Eye (tissue), 1 donor: ENCODE measurements at places on chromosomes 16 and 17.

DNA sequence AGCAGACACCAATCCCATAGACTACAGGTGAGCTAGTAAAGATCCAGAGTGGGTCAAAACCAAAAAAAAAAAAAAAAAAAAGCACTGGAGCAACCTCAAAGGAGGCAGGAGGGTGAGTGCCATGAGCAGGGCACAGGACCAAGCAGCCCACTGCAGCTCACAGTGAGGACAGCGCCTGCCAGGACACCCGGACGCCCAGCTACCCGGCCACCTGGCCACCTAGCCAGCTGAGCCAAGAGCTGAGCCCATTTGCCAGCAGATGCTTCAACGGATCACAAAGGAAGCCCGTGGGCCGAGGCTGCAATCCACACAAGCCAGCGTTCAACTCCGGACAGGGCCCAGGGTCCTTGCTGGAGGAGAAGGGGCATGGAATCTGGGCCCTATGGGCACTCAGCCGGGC lies 15.1 kb downstream of the AXIN1 start:
- no peak for DNase-seq

DNA sequence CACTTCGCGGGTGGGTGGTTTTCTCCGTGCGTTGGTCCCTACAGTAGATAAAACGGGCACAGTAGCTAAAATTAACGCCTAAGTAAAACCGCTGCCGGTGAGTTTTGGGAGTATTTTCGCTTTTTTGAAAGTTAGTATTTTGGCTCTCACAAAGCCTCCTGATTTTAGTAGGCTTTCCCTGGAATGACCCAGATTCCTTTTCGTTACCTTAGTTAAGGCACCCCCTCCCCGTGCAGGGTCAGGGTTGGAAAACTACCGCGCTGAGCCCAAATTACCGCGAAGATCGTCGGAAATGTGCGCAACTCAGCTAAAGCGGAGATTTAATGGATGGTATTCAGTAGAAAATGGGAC lies 28.3 kb upstream of the ST6GALNAC1 start:
- no peak for DNase-seq

DNA sequence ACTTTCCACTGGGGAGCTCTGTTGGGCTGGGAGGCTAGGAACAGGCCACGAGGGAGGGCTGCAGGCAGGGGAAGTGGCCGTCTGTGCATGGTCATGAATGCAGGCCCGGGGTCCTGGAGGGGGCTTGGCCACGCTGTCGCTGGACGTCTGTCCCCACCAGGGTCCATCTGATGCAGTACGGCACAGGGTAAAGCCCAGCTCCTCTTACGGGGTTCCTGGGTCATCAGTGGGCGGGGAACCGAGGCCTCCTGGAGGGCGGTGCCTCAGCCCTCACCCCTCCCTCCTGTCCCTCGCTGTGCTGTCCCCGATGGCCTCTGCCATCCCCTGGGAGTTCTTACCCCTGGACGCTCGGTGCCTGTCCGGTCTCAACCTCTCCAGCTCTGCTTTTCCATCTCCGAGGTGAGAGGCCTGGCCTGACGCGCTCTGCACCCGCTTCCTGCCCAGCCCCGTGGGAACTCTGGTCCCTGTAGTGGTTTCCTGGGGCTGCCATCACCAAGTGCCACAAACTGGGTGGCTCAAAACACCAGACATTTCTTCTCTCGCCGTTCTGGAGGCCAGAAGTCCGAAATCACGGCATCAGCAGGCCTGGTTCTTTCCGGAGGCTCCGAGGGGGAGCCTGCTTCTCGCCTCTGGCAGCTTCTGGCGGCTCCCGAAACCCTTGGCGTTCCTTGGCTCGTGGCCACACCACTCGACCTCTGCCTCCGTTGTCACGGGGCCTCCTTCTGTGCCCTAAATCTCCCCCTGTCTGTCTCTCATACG lies 182.8 kb downstream of the SEC14L1 start:
- no peak for DNase-seq

DNA sequence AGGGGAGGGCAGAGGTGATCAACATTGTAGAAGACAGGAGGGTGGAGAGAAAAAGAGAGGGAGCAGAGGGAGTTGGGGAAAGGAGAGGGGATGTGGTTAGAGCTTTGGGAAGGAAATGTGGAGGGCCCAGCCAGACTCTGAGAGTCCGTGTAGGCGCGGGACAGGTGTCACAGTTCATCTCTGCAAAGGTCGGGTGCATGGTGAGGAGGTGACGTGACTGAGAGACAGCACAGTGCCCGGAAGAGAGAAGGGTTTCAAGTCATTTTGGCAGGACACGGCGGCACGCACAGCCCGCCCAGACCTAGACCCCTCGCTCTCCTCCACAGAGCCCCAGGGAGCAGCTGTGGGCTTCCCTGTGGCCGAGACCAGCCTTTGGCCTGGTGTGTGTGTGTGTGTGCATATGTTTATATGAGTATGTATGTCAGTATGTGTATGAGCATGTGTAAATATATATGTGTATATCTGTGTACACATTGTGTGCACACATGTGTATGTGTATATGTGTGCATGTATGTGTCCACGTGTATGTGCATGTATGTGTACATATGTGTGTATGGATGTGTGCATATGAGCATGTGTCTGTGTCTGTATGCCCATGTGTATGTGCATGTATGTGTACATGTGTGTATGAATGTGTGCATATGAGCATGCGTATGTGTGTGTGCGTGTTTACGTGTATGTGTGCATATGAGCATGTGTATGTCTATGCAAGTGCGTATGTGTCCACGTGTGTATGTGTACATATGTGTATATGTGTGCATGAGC lies 104.6 kb downstream of the SEC14L1 start:
- no peak for DNase-seq
